ENCODE measurements at places on chromosomes 13 and 19.

DNA sequence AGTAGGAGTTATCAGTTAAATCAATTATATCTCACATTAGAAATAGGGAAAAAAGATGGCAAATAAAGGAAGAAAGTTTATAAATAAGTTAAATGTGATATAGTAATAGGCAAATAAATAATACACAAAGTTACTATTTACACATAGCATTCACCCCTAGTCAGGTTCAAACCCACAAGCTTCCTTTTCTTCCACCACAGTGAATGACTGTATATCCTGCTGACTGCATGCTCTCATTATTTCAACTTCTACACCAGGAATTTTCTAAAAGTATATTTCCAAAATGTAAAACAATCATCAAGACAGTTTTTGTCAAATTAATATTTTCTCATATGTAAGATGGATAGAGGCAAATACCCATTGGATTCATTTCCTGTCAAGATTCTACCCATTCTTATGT, 548.6 kb upstream of the SLITRK5 start:
- no peak for DNase-seq

- no peak for DNase-seq
Observed at GRCh38 chr19:8148410-8149260, 757 bp downstream of the FBN3 start.

- DNase-seq, result no peak
Observed at GRCh38 chr13:53121131-53121773, 92.6 kb downstream of the OLFM4 start.

DNA sequence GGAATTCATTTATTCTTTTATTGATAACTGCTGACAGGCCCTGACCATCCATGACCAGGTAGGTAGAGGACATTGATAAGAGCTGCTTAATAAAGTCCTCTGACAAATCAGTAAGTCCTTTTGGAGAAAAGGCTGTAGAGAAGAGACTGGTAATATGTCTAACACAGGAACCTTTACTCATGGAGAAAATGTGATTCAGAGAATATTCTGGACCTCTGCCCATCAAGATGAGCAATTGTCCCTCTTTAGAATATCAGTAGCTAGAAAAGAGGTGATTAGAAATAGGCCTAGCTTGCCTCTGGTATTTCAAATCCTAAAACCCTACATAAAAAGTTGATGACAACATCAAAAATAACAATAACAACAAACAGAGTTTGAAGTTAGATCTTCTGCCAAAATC, 642.3 kb downstream of the TBC1D4 start:
- DNase-seq, result no peak

GRCh38 chr19:2478278-2478755, 2.4 kb downstream of the GADD45B start:
- DNase-seq, result peak; percentile 89

GRCh38 chr19:57825511-57825910, 4.6 kb upstream of the ZNF587B start:
- DNase-seq, result no peak

DNA sequence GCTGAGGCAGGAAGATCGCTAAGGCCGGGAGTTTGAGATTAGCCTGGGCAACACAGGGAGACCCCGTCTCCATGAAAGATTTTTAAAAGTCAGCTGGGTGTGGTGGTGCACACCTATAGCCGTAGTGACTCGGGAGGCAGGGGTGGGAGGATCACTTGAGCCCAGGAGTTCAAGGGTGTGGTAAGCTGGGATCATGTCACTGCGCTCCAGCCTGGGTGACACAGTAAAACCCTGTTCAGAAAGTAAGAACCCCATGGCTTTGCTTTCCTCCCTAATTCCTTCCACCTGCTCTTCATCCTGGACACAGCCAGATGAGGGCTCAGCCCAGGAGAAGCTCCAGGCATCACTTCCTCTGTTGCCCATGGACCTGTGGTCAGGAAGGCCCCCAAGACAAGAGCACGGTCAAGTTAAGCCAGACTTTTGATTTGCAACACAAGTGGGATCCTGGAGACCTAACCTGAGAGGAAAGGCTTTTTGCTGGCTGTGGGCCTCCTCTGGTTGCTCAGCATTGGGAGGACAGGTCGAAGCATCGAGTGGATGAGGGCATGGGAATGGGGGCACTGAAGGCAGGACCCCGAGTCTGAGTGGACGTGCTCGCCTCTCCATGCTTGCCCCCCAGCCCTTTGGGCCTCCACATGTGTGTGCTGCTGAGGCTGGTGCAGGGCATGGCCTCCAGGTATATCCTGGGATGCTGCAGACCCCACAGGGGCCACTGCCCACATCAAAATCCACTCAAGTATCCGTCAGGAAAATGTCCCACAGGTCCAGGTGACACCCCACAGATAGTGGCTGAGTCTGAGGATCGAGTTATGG, 25.4 kb downstream of the TUBA3C start:
- DNase-seq, result no peak

- no peak for DNase-seq
Observed at GRCh38 chr13:26476111-26476781, 81.2 kb upstream of the WASF3 start.

- DNase-seq, result peak; percentile 67
Observed at GRCh38 chr13:50123862-50124535, 108.8 kb downstream of the KCNRG start.

- DNase-seq, result no peak
Observed at GRCh38 chr13:72341904-72342303, 385.5 kb downstream of the MZT1 start.

GRCh38 chr13:34942732-34943435, 814 bp downstream of the NBEA start:
- DNase-seq, result no peak

DNA sequence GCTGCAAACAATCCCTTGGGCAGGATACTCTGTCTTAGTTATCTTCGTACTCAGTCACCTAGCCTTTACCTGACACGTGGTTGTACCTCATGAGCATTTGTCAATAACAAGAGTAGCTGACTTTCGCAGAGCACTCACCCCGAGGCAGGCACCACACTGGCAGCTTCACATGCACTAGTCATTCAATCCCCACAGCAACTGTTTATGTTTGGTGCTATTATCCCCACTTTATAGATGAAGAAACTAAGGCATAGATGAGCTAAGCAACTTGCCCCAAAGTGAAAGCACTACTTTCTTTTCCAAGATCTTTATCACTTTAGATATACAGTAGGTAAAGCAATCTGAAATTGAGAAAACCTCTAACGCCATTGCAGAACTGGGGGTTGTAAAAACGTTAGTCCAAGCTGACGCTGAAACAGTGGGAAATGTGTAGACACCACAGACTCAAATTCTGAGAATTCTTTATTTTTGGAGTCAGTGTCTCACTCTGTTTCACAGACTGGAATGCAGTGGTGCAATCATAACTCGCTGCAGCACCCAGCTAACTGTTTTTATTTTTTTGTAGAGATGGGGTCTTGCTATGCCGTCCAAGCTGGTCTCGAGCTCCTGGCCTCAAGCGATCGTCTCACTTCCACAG, 446.0 kb downstream of the FOXO1 start:
- no peak for DNase-seq

GRCh38 chr13:87661471-87661870, 9.7 kb upstream of the SLITRK5 start:
- no peak for DNase-seq

DNA sequence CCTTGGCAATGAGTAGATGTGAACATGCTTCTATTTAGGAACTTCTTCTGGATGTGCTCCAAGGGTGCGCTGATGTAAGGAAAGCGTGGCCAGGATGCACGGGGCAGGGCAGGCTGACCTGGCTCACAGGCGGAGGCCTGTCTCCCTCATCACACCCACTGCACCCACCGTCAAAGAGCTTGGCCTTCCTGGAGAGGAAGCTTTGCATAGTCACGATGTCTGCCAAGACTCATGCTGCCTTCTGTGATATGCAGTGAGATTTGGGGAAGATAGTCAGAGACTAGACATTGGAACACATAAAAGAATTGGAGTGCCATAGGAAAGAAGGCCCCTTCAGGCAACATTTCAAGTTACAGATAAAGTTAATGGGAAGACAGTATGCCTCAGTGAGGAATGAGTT, 82.0 kb downstream of the MYO16 start:
- DNase-seq, result no peak

DNA sequence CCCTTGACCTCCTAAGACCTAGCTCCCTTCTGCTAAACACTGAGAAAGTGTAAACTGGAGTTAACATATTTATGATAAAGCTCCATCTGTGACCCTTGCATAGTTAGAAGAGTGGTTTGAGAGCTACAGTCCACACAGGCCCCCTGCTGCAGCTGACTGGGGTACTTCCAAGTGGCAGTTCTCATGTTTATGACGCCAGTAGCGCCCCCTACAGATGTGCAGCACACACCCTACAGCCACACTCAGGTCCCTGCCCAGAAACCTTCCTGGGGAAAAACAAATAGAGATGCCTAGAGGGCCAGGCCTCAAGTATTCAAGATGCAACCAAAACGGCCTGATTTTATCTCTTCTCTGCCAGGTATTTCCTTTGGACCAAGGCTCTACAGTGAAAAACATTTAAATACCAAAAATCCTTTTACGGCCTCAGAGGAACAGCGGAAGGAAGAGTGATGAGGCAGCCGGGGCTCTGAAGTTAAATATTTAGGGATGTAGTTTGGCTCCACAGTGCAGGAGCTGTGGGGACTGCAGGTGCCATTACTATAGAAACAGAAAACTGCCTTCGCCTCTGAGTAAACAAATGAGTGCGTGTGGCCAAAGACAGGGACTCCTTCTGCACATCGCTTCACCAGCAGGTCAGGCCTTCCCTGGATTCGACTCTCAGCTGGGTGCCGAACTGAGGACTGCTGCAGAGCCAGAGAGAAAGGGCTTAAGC, 553.1 kb downstream of the EFNB2 start:
- DNase-seq, result no peak

DNA sequence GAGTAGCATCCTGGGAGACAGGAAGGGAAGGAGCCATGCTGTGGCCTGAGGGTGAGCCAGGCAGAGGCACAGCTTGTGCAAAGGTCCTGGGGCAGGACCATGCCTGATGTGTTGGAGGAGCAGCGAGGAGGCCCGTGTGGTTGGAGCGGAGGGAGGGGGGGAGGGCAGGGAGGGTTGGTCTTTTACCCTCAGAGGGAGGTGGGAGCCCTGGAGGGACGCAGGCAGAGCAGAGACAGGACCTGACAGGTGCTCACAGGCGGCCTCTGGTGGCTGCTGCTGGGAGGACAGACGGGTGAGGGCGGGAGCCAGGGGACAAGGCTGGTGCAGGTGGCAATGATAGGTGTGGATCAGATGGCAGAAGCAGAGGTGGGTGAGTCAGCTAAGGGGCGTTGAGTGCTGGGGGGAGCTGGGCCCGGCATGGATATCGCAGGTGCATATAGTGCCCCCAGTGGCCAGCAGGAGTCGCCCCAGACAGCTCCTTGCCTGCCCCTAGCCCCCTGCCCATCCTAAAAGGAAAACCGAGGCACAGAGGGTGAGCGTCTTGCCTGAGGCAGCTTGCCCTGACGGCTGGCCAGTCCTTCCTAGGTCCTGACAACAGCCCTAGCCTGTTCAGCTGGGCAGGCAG, 9.8 kb upstream of the GNA15 start:
- no peak for DNase-seq

DNA sequence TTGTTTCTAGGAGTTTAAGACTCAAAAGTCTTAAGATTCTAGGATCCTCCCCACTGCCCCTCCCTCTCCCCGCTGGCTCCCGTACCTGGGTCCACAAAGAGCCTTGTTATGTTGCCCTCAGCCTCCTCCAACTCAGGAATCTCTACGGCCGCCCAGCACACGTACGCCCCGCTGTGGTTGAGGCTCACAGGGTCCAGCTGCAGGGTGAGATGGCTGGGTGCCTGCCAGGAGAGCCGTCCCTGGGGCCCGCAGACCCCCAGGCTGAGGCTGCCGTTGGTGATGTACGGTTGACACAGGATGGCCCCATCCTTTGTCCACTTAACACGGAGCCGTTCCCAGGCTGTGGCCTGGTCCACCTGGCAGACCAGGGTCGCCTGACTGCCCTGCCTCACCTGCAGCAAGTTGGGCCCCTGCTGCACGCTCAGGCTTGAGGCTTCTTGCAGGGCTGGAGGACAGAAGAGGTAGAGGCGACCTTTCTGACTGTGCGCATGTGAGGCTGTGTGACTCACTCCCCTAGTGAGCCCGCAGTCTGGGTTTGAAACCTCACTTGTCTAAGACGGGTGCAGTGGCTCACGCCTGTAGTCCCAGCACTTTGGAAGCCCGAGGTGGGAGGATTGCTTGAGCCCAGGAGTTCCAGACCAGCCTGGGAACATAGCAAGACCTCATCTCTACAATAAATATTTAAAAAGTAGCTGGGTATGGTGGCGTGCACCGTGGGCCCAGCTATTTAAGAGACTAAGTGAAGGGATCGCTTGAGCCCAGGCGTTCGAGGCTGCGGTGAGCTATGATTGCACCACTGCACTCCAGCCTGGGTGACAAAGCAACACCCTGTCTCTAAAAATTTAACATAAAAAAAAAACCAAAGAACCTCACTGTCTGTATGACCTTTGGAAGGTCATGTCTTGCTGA, 4.0 kb downstream of the TMIGD2 start:
- DNase-seq, result no peak

DNA sequence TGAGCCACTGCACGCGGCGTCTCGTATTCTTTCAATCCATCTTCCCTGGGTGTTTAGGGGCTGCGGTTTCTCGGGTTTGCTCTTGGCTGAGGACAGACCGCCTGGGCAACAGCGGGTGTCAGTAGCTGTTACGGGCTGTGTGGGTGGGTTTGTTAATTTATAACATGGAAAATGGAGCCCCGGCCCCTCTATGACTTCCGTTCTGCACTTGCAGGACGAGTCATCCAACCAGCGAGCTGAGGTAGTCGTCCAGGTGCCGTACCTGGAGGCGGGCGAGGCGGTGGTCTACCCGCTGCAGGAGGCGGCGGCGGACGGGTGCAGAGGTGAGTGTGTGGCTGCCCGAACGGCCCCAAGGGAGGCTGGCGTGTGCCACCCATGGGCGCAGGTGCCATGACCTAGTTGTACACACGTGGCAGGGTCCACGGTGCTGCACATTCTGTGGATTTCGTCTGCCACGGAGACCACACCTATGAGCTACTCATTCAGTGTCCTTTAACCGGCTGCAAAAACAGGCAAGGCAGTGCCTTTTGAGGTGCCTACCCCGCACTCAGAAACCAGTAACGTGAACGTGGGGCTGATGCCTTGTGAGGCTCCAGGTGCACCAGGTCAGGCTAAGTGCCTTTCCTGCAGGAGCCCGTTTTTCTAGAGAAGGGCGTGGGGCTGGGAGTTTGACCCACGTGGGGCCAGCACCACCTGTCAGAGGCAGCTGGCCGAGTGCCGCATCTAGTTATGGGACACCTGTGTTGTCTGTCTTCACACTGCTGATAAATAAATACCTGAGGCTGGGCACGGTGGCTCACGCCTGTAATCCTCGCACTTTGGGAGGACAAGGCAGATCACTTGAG, 10.9 kb downstream of the POLR2E start:
- no peak for DNase-seq

GRCh38 chr13:95237310-95237870, 63.9 kb downstream of the ABCC4 start:
- DNase-seq, result no peak

Data from breast epithelium (tissue), 4 donors.